ENCODE measurements at places on chromosomes 1 and 21.

DNA sequence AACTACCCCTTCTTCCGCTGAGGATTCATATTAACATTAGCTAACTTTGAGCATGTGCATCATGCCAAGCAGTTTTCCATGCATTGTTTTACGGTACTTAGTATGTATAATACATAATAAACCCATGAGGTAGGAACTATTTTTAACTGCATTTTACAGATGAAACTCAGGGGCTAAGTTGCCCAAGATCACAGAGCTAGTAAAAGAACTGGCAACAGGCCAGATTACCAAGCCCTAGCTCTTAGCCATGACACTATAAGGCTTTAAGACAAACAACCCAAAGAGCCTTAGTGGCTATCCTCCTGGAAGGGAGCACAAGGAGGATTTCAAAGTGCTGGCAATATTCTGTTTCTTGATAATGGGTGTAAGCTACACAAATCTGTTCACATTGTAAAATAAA, 6.1 kb downstream of the AK2 start:
- DNase-seq = no peak

- no peak for DNase-seq
These were observed 72.6 kb upstream of the PGBD5 start for GRCh38 chr1:230498704-230499103.

DNA sequence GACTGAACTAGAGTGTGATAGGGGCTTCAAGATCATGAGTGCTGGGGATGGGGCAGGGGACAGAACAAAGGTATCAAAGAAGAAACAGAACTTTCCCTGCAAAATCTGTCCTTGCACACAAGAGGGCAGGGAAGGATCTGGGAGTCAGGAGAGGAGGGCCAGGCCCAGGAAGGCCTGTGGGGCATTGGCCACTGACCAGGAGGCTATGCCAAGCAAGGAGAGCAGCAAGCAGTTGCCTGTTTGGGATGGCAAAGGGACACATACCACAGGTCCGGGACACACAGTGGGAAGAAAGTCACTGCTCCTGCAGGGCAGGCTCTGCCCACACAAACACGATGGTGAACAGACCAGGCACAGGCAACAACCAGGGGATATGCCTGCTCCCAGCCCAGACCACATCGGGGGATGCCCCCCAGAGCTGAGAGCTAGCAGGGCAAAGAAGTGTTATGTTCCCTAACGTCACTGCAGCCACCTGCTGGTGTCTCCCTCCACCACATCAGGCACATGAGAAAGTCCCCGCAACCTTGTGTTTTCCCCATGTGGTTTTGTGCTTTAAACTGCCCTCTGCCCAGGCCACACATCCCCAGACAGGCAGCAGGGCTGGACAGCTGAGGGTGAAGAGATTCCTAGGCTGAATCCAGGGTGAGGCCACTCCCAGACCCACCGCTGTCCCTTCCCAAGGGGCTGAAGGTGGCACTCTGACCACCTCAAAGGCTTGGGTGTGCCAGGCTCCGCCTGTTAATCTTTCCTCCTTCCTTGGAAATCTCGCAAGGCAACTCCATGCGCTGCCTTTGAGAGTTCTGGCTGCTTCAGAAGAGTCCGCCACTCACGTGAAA, 53.6 kb downstream of the KIF21B start:
- DNase-seq = no peak

DNA sequence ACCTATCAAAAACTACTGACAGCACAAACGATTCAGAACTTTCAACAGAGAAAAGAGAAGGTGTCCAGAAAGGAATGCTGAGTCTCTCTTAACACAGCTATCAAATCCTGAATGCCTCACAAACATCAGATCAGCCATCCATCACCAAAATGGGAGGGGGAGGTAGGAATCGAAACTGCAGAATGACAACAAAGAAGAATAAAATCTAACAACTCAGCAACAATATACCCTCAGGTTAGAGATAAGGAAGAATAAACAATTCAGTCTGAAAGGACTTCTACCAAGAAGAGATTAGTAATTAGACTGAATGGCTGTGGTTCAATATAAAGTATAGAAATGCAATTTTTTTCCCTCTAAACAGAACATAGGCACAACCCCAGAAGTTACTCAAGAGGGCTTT, 94.4 kb downstream of the RERE start:
- no peak for DNase-seq

GRCh38 chr1:192945390-192946130, 113.6 kb downstream of the UCHL5 start:
- no peak for DNase-seq

DNA sequence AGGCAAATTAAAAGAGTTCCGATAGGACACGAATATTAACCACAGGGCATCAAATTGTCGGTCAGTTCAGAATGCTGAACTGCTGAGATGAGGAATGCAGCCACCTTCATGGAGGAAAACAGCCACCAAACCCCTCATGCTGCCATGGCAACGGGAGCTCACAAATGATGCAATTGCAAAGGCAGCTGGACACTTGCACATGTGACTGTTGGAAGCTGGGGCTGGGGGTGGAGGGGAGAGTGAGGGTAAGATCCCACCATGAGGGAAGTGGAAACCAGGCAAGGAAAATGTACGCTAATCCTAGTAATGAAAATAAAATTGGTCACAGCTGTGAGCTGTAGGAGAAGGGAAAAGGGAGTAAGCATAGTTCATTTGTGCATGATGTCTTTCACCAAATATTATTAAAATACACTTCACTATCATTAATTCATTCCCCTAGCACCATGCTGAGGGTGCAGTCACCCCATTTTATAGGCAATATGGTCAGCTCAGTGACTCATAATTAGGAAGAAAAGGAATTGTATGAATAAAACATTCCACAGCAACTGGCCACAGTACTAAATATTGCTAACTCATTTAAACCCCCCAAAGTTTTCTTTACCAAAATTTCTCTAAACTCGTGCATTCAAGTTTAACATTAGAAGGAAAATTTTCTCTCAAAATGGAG, 15.3 kb downstream of the BECN2 start:
- DNase-seq = no peak

DNA sequence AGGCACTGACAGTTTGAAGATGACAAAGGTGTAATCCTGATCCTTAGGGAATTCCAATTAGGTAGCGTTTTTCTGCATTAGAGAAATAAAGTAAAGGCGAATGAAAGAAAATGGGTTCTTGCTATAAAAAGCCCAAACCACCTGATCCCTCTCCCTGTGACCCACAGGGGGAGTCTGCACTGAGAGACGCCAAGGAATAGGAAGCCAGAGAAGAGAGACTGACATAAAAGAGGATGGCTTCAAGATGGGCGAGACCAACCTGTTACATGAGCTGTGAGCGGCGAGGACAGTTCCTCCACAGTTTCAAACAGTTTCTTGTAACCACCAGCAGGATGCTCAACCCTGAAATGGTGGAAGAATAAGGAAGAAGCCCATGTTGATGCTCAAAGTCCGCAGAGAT, 1.4 kb downstream of the RPE65 start:
- peak; percentile 27 for DNase-seq

GRCh38 chr1:19036813-19037605, 80.5 kb upstream of the IFFO2 start:
- no peak for DNase-seq

DNA sequence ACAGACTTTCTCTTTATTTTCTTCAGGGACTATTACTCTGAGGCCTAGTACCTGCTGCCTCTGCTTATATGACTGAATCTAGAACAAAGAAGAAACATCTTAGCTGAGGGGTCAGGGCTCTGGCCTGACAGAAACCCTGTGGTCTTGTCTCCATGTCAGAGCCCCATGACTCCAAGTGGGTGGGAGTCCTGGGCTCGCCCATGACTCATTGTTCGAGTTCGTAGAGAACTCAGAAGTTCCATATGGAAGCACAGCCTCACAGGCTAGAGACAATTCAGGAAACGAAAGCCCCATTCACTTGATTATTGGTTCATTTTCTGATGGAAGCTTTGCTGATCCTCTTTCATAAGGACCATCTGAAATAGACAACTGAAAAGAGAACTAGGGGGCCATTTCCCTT, 73.2 kb downstream of the CD58 start:
- DNase-seq = no peak

GRCh38 chr1:182968151-182968741, 15.3 kb upstream of the SHCBP1L start:
- no peak for DNase-seq

DNA sequence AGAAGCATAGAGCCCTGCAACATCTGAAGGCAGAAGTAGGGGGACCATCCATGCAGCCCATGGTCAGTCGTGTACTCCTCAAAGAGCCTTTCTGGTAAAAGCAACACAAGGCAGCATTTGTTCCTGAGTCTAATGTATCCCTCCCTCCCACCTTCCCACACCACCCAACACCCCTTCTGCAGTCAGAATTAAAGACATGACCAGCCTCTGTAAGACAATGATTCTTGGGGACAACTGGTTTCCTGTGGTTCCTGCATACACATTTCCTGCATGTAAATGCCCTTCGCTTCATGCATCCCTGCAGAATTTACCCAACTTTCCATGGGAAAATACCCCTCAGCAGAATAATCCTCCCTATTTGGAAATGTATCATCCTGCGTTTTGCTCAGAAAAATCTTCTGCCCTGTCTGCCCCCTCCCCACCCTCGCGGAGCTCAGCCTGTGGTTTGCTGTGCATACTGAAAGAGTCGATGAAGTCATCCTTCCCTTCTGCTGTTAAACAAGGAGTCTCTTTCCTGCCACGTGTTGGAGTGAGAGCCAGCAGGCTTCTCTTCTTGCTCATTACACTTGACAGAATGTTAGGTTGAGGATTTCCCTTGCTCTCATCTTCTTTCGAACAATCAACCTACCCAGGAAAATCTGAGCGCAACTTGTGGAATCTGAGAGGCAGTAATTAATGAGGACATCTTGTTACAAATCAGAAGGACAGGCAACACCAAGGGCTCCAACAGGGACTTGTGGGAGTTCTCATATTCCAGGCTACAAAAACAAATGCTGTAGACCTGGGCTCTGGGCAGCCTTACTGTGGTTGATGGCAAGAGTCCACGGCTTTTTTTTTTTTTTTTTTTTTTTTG, 4.7 kb downstream of the TNN start:
- DNase-seq = peak; percentile 44

- DNase-seq = peak; percentile 75
These were observed 18.2 kb upstream of the FCGR2A start for GRCh38 chr1:161486806-161487741.

DNA sequence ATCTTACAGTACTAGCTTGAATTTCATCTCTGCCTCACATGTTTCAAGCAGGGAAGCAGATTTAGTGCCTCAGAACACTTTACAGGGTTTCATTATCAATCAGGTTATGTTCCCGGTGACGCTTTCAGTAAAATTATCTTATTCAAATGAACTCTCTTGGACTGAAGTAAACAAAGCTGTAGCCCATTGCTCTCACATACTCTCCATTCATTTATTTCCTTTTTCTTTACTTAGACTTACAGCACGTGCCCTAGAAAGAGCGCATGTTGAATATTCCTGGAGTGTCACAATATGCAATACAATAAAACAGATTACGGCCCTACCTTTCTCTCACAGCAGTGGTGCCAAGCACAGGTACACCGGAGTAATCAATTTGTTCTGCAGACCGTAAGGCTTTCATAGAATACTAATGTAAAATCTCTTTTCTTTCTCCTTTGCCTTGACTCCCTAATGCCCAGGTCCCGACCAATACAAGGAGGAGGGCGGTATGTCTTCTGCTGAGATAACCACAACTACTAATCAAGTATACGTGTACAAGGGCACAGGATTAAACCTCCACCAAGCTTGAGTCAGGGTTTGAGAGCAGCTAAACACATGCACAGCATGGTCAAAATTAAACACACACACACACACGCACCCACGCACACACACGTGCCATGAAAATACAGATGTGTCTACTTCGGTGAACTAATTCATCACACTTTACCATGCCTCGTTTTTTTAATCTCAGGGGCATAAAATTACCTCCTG, 62.8 kb downstream of the NRIP1 start:
- no peak for DNase-seq

Measured in HEK293T (cell line).